ENCODE measurements at places on chromosomes 2 and 18.

GRCh38 chr2:159829376-159829775 lies 31.4 kb upstream of the CD302 start:
- DNase-seq: no peak

DNA sequence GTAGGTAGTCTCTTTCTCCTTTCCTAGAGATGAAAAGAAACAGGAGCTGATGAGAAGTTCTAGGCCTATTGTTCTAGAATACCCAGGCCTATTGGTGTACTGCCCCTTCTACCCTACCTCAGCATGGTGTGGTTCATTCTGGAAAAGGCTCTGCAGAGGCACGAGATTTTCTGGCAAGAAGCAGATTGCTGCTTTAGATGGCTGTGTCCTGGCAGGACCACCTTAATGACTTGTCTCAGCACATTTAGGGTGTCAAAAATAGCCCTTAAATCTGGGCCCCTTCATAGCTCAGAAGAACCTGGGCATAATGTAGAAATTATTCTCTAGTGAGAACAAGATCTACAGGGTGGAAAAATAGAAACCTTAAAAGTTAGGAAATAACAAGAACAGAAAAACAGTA lies 87.9 kb downstream of the BCL2L11 start:
- DNase-seq: no peak

DNA sequence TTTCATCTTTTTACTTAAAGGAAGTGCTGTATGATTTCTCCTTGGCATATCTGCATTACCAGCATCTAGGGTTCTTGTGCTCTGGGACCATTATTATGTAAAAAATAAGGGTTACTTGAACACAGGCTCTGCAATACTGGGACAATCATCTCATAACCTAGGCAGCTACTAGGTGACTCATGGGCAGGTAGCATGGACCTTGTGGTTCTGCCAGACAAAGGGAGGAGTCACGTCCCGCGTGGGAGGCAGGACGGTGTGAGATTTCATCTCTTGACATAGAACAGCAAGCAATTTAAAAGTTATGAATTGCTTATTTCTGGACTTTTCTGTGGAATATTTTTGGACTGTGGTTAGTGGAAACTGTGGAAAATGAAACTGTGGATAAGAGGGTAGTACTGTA lies 34.1 kb downstream of the ASAP2 start:
- DNase-seq: no peak

DNA sequence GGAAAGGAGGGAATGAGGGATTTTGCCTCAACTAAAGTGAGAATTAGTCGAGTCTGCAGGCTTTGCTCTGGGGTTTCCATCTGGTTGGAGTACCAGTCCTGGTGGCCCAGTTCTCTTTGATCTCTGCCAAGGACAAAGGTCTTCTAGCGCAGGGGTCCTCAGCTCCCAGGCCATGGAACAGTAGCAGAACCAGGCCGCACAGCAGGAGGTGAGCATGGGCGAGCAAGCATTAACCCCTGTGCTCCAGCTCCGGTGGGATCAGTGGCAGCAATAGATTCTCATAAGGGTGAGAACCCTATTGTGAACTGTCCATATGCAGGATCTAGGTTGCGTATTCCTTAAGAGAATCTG lies 23.9 kb downstream of the MTHFD2 start:
- DNase-seq: no peak

Data from fibroblast of skin of left biceps (primary cell).